GM12865 (cell line): ENCODE measurements at places on chromosomes 1 and 21.

GRCh38 chr1:234647758-234648157 is 37.8 kb upstream of the IRF2BP2 start:
- peak; percentile 23 for DNase-seq

GRCh38 chr1:68173283-68173935 is 58.9 kb downstream of the WLS start:
- DNase-seq: no peak

DNA sequence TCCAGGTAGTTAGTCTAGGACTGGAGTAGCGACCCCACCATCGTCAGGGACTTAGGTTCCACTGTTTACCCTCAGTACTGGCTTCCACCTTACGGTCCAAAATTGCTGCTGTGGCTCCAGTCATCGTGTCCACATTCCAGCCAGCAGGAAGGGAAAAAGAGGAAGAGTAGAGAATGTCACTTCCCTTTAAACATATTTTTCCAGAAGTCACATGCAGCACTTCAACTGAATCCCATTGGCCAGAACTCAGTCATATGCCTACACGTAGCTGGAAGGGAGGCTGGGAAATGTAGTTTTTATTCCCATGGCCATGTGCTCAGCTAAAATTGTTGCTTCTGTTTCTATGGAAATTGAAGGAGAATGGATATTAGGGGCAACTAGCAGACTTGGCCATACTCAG is 84.1 kb upstream of the SELENON start:
- DNase-seq: no peak

DNA sequence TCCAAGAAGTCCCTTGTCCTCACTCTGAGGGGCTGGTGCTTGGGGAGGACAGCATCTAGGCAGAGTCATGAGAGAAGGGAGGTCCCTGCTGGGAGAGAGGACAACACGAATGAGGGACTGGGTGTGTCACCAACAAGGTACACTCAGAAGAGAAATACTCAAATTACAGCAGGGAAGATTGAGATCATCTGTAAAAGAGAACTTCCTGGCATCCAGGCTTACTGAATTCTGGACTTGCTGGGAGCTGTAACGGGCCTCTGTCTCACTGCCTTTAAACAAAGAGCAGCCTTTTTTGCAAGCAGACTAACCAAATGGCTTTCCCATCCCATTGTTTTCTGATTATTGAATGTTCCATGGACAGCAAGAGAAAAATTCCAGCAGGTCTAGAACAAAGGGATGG is 195.7 kb upstream of the RAB4A start:
- no peak for DNase-seq

- DNase-seq: no peak
Measured at GRCh38 chr1:60008500-60008899, 65.1 kb downstream of the C1orf87 start.

DNA sequence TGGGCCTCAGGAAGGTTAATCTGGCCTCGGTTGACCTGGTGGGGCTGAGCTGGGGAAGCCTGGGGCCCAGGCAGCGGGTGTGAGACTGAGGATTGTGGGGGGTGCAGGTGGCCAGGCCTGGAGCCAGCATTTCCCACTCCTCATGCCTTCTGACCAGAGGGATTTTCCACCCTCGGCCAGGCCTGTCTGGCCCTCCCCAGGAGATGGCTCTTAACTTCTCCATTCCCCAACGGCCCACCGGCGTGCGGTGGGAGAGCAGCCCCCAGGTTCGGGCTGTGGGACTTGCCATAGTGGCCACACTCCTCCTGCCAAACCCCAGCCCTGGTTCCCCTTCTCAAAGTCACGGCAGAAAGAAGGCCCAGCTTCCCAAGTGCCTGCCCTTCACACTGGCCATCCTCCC is 126.5 kb upstream of the RUNX3 start:
- DNase-seq: no peak

GRCh38 chr1:184340984-184341383 is 45.8 kb upstream of the C1orf21 start:
- DNase-seq: no peak

- no peak for DNase-seq
Measured at GRCh38 chr1:5396593-5396992, 595.6 kb downstream of the NPHP4 start.

- no peak for DNase-seq
Measured at GRCh38 chr1:248759644-248760043, 4.1 kb upstream of the LYPD8 start.

- DNase-seq: no peak
Measured at GRCh38 chr1:169473347-169473746, 12.4 kb downstream of the SLC19A2 start.

GRCh38 chr1:147334292-147334691 is 91.8 kb downstream of the CHD1L start:
- DNase-seq: no peak

DNA sequence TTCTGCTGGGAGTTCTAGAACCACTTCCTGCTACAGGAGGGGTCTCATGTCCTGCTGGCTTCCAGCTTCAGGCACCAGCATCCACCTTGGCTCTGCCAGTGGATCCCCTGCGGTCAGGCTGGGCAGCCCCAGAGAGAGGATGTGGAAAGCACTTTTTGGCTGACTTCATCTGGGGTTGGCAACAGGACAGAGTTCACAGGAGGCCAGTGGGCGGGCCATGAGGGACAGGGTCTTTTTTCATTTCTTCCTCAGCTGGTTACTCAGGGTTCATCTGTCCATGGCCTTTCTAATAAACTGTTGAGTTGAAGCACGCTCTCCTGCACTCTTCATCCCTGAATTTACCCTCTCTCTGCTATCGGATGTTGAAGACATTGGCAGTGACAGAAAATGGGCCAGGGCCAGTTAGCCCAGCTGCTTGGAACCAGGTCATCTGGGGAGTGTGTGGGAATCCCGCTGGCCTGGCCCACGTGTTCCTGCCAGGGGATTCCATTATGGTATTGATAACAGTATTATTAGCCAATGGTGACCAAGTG is 45.2 kb downstream of the RPS6KA1 start:
- DNase-seq: no peak

DNA sequence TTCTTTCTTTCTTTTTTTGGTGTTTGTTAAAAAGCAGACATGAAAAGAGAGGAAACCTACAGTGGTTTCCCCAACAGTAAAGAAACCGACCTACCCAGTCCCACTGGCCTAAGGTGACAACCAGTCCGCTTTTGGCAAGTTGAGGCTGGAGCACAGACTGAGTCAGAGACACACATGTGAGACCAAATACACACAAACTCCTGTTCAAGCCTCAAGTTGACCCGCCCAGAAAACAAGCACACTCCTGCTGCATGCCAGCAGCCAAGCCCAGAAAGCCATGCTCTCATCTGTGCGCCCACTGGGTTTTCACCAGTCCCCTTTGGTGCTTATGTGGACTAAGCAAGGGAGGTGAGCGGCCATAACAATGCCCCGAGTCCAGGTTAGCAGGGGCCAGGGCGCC is 64.6 kb upstream of the GPR153 start:
- DNase-seq: no peak

DNA sequence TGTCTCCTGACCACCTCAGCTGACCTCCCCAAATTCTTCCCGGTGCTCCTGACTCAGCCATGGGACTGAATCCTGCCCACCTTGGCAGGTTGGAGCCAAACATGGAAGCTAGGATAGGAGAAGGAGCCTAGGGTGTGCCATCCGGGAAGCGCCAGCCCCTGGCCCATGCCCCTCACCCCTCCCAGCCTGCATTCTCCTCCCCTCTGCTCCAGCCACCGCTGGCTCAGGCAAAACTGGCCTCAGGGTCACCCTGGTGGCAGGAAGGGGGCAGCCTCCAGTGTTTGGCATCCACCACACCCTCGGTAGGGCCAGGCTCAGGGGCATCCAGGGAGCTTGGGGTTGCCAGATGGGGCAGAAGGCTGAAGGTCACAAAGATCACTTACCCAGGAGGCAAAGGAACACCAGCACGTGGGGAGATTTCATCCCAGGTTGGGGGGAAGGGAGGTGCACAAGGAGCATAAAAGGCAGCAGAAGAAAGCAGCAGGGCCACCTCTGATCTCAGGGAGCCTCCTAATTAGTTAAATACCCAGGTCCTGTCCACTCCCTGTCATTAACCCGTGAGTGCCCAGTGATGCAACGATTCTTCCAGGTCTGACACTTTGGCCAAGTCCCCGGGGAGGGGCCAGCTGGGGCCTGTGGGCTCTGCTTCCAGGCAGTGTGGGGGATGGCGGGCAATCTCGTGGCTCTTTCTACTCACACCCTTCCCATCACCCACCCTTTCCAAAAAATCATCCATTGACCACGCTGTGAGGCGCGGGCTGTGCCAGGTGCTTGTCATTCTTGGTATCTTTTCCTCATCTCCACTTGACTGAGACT is at the start of gene PLA2G2E:
Gene PLA2G2E (minus strand): TSS at position 481 of the 816 bp plus-strand sequence. CDS start 58 bp downstream, at position 423.
- DNase-seq: no peak

GRCh38 chr1:67270541-67270940 is 37.1 kb upstream of the IL12RB2 start:
- no peak for DNase-seq

DNA sequence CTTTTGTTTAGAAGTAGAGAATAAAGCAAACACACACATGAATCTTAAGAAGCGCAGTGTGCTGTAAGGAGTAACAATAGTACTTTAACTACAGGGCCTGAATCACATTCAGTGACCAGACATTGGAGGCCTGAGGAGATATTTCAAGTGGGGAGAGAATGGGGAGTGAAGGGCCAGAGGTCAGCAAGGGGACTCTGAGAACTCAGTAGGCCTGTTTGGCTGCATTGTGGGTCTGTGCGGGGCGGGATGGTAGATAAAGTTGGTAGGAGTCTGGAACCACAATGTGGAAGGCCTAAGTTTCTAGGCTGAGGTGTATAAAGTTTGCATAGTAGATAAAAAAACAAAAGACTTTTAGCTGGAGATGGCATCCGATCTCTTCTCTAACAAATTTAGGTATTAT is 52.7 kb upstream of the WLS start:
- no peak for DNase-seq

DNA sequence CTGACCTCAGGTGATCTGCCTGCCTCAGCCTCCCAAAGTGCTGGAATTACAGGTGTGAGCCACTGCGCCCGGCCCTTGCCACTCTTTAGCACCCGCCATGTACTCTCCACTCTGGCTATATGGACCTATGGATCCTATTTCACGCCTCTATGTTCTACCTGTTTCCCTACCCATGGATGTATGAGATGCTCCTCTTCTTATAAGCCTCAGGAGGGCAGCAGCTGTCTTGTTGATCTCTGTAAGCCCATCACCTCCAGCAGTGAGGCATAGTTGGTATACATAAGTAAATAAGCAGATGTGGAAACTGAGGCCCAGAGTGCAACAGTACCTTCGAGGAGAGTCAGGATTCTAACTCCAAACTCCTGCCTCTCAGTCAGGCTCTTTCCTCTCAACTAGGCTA is 24.7 kb upstream of the ARTN start:
- DNase-seq: no peak

DNA sequence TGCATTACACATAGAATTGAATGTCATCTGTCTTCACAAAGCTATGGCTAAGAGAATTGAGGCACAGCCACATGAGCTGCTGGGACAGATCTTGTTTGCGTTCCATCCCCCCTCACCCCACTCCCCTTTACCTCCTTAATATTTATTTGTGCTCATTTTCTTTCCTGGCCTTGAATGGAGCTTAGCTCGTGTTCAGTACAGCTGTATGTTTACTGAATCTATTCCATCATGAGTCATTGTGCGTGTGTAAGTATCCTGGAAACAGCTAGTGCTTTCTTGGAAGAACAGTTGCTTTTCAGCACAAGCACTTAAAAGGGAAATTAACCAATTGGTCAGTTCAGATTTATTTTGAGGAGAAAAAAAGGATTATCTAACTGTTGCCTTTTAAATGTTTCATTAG is 14.7 kb downstream of the PROX1 start:
- DNase-seq: no peak

- no peak for DNase-seq
Measured at GRCh38 chr1:3767328-3767925, 5.1 kb upstream of the SMIM1 start.

DNA sequence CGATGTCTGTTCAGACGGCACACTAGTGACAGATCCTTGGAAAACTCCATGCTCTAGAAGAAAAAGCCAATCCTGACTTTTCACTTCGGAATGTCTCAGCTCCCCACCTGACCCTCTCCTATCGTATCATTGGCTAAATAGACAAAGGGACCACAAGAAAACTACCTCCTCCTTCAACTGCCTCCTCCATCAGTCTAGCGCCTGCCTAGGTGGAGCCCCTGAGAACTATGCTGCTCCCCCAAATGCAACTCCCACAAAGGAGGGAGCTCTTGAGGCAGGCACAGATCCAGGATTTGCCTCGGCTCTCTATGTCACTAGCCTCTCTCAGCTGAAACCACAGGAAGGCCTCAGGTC is 148.4 kb downstream of the TOMM20 start:
- peak; percentile 78 for DNase-seq

GRCh38 chr1:232319518-232320210 is 310.3 kb downstream of the SIPA1L2 start:
- DNase-seq: no peak

DNA sequence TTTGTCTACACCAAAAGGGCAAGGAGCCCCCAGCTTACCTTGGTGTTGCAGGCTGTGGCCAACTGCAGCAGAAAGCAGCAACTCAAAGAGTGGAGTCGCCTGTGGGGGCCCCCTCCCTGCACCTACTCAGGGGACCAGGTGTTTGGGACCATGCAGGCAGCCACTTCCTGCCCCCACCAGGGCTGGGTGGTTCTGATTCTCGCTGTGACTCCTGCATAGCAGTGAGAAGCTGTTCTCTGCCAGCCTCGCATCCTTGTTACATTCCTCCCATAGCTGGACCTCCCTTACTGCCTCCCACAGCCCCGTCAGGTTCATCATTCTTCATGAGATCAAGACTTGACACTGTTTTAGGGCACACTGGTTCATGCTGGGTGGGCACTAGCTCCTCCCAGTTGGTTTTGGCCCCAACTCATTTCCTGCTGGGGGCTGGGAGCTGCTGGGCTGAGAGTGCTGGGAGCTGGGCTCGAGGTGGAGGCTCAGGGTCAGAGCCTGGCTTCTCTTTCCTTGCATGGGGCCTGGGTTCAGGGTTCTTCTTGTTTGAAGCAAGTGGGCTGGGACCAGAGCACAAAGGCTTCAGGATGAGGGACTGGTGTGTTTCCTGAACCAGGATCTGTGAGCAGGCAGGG is 146.9 kb upstream of the C1orf174 start:
- DNase-seq: no peak

- no peak for DNase-seq
Measured at GRCh38 chr1:79899914-79900313, 893.4 kb upstream of the ADGRL4 start.

- DNase-seq: no peak
Measured at GRCh38 chr1:223707256-223708000, 4.9 kb upstream of the CAPN2 start.

- peak; percentile 58 for DNase-seq
Measured at GRCh38 chr1:247487057-247487456, 29.2 kb upstream of the OR2B11 start.

DNA sequence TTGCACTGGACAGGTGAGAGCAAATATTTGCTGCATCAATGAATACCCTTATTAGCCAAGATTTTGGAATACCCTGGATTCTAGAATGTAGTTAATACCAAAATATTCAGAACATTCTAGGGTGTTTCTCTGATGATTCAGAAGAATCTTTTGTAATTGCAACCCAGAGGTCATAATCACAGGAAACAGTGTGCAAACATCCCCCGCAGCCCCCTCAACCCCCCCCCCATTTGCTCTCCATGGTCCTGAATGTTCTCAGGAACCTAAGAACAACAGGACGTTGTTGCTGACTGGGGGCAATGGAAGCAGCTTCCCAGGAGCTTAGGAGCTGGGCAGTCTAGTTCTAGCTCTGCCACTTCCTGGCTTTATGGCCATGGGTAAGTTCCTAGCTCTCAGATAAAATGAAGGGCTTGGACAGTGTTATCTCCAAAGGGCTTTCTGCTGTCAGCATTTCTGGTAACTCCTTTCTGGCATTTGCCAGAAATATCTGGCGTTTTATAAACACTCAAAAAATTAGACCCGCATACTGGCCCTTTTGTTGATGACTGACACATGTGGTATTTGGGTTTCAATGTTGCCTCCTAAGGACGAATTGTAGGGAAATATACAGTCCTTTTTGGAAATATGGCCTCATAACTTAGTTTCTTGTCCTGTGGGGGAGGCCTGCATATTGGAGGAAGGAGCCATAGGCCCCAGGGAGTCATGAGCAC is 178.6 kb downstream of the RRAGC start:
- no peak for DNase-seq
